ENCODE measurements at places on chromosomes 11 and 22.

DNA sequence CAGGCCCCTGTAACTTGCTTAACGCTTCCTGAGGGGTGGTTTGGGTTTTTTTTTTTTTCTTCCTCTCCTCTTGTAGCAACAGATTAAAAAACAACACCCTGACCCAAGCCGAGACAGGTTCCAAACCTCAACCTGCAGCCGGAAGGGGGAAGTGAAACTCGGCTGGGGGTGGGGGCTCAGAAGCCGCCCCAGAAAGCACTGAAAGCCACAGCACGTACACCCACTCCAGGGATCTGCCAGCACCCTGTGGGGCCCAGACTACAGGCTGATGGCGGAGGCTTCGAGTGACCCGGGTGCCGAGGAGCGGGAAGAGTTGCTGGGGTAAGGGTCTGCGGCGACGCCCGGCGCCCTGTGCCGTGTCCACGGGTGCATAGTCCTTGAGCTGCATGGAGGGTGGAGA is at the start of gene LSP1:
TSS of gene LSP1 (plus strand) at position 208 of the 400 bp plus-strand sequence. CDS start at position 269, 61 bp downstream.
- DNase-seq = no peak

GRCh38 chr11:75151346-75152047 is 590 bp downstream of the SLCO2B1 start:
- no peak for DNase-seq

DNA sequence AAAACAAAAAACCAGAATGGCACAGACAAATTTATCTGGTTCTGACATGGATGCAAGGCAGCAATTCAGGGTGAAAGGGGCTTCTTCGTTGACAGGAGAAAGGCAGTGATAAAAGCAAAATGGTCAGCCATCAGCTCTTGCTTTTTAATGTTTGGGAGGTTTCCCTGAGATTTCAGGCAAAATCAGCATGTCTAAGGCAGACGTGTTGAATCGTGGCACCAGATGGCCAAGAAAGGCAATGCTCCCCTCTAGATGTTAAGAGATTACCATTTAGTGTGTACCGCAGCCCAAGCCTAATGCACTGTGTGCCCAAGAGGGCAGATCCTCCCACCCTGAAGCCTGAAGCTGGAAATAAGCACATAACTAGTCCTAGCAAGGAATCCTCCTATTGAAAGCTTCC is 88.8 kb upstream of the GALNT18 start:
- DNase-seq = no peak

DNA sequence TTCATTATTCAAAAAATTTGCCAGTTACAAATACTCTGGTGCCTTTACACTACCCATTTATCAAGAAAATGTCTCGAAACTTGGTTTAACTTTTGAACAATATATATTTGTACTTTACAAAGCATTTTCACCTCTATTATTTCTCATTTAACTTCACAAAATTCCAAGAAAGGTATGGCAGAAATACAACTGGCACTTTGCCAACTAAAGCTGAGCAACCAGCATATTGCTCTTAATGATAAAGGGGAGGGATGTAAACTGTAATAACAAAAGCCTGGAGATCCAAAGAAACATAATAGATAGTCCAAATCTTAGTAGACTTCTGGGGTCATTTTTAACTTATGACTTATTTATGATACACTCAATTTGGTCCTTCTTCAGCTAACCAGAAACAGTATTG is 7.7 kb downstream of the PITPNB start:
- DNase-seq = no peak

GRCh38 chr22:50089682-50090411 is at the start of gene MOV10L1:
Gene MOV10L1, plus strand, starts transcription at chr22:50090006. Its CDS starts 83 bp downstream, at chr22:50090089.
- DNase-seq = no peak

- peak; percentile 12 for DNase-seq
These were observed 6.9 kb upstream of the MUC5AC start for GRCh38 chr11:1150769-1151365.

DNA sequence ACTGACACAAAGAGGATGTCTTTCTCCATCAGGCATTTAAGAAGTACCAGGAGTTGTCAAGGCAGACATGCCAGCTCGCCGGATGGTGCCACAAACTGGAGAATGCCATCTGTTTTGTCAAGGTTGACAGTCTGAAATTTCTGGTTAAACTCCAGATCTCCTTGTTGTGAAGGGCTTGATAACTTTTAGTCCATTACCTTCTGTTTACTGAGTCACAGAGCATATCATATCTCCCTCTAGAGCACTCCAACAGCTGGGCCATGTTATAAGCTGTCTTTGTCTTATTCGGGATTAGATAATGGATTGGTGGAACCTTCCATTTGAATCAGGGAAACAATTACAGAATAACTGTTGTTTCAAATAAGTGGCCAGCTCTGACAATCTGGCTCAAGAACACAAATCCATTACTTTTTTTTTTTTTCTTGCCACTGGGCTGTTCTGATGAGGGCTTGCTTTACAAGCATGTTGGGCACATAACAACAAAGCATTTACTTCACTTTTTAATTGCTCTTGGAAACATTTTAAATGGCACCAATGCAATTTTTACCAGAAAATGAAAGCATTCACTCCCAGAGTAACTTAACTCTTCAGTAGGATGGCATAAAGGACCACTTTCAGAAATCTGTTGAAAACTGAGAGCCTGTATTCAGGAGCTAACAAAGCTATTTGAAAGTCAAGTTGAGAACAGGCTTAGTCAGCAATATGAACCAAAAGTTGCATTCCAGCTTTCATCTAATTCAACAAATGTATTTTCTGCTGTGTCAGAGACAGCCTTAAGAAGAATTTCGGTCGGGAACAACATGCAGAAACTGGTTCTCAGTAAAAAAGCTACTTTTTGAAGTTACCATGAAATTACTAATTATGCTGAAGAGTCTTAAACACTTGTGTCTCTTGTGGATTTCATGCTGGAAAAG is 227.6 kb upstream of the PITPNB start:
- peak; percentile 52 for DNase-seq

- no peak for DNase-seq
These were observed 47.8 kb downstream of the COPB1 start for GRCh38 chr11:14451825-14452224.

DNA sequence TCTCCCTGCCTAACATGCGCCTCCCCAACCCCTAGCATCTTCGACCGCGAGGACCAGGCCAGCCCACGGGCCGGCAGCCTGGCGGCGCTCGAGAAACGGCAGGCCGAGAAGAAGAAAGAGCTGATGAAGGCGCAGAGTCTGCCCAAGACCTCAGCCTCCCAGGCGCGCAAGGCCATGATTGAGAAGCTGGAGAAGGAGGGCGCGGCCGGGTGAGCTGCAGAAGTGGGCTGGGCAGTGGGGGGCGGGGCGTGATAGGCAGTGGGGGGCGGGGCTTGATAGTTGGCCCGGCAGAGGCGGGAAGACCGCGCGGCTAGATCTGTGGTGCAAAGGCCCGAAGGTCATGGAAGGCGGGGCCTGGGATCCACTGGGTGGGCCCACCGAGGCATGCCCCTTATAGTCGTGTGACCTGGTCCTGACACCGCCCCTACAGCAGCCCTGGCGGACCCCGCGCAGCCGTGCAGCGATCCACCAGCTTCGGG is 8.7 kb downstream of the SELENOM start:
- DNase-seq = no peak

DNA sequence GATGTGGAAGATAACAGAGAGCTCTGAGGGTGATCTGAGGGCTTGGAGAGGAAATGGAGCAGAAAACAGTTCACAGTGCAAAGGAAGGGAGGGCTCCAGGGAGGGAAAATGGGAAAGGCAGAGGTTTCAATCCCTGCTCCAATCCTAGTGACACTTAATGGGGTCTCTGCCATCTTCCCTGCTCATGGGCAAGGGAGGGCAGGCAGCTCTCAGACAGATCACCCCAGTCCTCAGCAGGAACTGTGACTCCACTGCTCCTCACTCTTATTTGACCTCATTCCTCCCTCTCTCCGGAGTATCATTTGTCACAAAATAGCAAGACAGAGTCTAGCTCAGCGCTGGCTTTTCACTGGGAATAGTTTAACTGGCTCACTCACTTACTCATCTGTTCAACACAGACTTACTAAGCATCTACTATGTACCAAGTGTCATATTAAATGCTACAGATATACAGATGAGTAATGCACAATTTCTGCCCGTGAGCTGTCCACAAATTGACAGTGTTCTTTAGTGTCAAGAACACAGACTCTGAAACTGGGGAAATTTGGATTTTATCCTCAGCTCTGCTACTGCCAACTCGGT is 817.4 kb downstream of the OPCML start:
- peak; percentile 38 for DNase-seq

GRCh38 chr22:41478891-41479521 is 10.1 kb downstream of the ACO2 start:
- DNase-seq = no peak

DNA sequence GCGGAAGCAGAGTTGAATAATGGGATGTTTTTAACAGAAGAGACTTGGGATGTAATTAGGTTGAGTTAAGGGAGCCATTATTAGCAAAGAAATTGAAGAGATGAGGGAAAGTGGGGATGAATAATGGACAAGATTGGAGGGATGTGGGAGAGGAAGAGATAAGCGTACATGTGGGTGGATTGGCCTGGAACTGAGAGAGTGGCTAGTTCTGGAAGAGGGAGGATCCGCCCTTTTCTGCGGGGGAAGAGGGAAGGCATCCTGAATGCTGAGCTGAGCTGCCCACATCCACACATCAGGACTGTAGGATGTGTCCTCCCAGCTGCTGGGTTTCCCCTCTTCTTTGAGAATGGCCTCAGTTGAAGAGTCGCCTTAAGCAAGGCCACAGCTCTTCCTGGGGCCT is 68.3 kb upstream of the CADM1 start:
- no peak for DNase-seq

DNA sequence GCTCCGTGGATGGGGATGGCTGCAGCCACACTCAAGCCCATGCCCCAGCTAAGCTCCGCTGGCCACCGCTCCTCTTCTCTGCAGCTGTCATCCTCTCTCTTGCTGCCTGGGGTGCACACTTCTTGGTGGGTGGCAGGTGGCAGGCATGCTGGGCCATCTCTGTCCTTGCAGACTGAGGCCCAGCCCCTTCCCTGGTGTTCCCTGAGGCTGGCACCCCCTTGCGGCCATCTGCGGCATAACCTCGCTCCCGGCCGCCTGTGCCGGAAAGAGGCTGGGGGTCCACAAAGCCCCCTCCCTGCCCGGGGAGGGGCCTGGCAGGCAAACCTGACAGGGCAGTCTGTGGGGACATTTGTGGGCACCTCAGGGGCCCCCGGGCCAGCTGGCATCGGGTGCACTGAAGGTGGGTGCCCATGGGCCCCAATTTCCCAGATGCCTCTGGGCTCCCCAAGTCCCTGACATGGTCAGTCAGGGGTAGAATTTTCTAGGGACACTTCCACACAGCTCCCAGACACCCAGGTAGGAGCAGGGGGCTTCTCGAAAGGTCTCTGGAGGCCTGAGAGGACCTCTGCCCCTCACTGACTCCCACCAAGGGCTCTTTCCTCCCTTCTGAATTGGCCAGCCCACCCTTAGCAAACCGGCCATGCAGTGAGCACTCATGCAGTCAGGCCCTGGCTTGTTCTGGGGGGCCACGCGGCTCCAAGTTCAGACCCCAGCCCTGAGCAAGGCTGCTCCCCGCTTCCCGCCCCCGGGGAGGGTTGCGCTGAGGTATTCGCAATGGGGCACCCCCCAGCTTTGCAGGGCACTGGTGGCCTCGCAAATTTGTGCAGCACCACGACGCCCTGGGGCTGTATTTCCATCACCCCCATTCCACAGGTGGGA is 23.5 kb upstream of the TH start:
- no peak for DNase-seq

DNA sequence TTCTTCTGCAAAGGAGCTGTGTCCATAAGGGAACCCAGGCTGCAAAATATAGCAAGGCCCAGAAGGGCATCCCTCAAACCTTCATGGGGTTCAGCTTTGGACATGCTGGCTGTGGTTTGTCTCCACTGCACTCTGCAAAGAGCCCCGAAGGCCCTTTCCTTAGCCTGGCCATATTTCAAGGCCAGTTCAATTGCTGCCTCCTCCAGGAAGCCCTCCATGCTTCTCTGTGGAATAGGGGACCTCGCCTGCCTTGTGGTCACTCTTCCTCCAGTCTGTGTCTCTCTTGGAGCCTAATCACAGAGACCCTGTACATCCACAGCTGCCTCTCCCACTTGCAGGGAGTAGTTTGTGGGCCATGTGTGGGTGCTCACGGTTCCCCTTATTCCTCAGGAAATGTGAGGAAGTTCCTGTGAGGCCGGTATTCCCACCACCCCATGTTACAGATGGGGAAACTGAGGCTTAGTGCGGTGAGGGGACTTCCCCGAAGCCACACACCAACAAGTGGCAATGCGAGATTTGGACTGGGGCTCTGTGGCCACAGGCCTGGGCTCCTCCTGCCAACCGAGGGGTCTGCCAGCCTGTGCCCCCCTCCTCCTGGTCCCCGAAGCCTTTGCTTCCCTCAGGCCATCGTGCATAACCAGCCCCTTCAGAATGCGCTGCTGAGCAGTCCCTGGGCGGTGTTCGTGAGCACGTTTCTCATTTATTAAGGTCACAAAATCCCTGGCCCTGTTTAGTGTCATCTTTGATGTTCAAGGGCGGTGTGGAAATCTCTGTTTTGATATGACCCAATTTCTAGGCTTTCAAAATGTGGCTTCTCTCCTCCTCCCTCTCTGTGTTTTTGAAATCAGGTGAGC is 65.8 kb downstream of the PARVB start:
- DNase-seq = no peak

GRCh38 chr22:50016988-50017700 is 4.6 kb upstream of the IL17REL start:
- DNase-seq = peak; percentile 9

DNA sequence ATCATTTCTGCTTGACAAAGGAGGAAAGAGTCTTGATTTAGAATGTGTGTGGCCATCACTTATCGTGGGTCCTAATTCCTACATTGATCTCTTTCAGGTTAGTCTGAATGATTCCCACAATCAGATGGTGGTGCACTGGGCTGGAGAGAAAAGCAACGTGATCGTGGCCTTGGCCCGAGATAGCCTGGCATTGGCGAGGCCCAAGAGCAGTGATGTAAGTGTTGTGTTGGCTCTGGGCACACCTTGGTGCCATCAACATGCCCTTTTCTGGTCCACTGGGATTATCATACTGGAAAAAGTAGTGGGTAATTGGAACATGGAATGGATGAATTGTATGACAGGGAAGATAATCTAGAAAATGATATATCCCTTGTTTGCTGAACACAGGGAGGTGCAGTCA is 17.1 kb upstream of the SORL1-AS1 start:
- DNase-seq = no peak

- no peak for DNase-seq
These were observed 89.5 kb downstream of the WNT7B start for GRCh38 chr22:45887202-45888131.

DNA sequence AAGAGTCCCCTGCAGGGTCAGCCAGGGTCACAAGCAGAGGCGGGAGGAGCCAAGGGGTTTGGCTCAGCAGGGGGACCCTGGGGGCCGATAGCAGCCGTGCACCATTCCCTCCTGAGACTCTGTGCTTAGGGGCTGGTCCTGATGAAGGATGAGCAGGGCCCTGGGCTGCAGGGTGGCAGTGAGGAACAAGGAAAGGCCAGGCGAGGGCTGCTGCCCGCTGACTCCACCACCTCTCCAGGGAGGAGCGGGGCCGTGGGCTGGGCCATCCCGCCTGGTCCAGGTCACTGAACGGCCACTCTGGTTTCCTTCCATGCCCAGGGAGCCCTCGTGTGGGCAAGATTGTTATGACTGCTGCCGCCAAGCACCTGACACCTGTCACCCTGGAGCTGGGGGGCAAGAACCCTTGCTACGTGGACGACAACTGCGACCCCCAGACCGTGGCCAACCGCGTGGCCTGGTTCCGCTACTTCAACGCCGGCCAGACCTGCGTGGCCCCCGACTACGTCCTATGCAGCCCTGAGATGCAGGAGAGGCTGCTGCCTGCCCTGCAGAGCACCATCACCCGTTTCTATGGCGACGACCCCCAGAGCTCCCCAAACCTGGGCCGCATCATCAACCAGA is 9.2 kb upstream of the NDUFS8 start:
- no peak for DNase-seq

Data from astrocyte (in vitro differentiated cells and primary cell).